SK-MEL-5 (cell line): ENCODE measurements at places on chromosomes 6 and 20.

DNA sequence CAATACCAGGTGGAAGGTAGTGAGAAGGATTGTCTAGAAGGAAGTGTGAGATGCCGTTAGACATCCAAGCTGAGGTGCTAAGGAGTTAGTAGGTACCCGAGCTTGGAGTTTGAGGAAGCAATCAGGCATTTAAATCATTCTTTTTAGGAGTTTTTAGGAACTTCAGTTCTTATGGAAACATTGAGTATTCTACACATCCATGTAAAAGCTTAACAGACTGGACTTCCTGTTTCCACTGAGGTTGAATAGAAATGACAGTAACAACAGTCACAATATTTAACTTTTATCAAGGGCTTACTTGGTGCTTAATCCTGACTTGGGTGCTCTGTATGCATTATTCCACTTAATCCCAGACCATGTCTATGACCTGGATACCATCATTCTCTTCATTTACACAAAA is 136.4 kb downstream of the UST start:
- no peak for DNase-seq

DNA sequence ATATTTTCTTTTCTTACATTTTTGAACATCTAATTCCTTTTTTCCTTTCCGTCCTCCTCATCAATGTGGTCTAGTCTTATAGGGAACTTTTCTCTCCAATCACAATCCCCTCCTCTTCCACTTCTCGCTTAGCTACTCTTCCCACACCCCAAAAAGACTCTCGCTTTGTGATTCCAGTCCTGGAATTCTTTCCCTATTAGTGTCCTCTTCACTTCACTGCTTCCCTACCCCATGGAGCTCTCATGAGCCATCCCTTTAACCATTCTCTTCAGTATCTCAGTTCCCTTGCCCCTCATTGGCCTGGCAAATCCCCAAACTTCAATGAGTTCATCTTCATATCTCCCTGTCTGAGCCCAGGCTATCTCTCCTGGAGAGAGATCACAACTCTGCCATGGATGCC is 55.3 kb upstream of the CEP85L start:
- DNase-seq = no peak

GRCh38 chr20:33811776-33812151 is 616 bp downstream of the CHMP4B start:
- DNase-seq = peak; percentile 7

- DNase-seq = no peak
Measured at GRCh38 chr20:46709055-46709458, 392 bp upstream of the SLC2A10 start.

- peak; percentile 45 for DNase-seq
Measured at GRCh38 chr6:96089173-96089572, 73.4 kb downstream of the FUT9 start.

DNA sequence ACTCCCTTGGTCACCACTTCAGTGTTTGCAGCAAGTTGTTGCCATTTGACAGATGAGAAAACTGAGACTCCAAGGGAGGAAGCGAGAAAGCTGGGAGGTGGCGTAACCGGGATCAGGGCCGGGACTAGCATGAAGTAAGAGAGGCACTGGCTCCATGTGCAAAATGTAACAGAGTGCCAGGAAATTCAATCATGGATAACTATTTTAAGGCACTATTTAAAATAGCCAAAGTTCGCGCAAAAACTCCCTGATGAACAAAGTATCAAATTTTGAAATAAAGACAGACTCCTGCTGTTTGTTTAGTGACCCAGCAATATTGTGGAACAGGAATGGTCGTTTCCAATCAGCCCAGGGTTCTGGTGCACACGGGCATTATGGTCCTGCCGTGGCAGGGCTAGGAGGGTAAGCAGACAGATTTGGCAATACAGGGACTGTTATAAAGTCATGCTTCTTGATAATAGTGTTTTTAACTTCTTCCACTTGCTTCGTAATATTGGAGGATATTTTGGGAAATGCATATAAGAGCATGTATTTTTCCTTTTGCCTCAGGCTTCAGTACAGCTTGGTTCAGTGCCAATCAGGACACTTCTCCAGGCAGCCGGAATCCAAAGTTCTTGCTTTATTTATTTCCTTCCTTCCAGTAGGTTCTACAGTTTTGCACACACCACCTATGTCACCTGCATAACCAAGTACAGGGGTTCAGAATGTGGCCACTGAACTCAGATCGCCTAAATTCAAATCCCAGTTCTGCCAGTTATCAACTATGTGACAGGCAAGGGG is 141.6 kb downstream of the EYA2 start:
- DNase-seq = no peak

- no peak for DNase-seq
Measured at GRCh38 chr6:69880601-69881000, 14.2 kb downstream of the COL19A1 start.

GRCh38 chr20:50190251-50191064 is at the start of gene CEBPB:
Gene CEBPB (plus strand): TSS chr20:50190830. CDS start chr20:50191034, 204 bp downstream.
- peak; percentile 89 for DNase-seq

- no peak for DNase-seq
Measured at GRCh38 chr6:55473722-55474121, 105.3 kb downstream of the HMGCLL1 start.

DNA sequence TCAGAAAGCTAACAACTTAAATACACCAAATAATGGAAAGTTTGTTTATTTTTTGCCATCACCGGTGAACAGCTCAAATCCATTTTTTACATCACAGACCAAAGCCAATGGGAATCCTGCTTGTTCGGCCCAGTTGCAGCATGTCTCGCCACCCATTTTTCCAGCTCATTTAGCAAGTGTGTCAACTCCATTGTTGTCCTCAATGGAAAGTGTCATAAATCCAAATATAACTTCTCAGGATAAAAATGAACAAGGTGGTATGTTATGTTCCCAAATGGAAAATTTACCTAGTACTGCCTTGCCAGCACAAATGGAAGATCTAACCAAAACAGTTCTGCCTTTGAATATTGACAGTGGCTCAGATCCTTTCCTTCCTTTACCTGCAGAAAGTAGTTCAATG is 65.3 kb upstream of the SMIM8 start:
- no peak for DNase-seq

- DNase-seq = no peak
Measured at GRCh38 chr6:90351696-90352095, 55.1 kb upstream of the BACH2 start.

GRCh38 chr6:23633996-23634395 is 492.0 kb upstream of the NRSN1 start:
- DNase-seq = no peak

DNA sequence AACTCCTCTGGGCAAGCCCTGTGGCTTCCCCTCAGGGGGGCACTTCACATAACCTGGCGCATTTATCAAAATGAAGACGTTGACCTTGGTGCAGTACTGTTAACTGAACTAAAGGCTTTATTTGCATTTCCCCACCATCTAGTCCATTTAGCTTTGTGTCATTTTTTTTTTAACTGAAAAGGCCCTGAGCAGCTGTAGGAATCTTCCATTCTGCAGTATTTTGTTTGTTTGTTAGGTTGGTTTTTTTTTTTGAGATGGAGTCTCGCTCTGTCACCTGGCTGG is 10.7 kb downstream of the TMEM181 start:
- no peak for DNase-seq

DNA sequence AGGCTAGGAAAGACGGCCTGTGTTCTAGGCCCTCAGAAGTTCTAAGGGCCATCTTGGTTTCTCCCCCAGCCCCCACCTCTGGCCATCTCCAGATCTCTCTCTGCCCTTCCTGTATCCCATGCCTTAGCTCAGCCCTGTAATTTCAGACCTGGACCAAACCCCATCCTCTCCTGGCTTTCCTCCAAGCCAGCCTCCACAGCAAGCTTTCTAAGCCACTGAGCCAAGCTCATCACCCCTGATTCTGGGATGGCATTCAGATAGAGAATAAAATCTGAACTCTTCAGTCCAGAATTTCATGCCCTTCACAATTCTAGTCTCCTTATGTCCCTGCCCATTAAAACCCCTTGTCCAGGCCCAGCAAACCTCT is 18.9 kb upstream of the CCM2L start:
- no peak for DNase-seq

DNA sequence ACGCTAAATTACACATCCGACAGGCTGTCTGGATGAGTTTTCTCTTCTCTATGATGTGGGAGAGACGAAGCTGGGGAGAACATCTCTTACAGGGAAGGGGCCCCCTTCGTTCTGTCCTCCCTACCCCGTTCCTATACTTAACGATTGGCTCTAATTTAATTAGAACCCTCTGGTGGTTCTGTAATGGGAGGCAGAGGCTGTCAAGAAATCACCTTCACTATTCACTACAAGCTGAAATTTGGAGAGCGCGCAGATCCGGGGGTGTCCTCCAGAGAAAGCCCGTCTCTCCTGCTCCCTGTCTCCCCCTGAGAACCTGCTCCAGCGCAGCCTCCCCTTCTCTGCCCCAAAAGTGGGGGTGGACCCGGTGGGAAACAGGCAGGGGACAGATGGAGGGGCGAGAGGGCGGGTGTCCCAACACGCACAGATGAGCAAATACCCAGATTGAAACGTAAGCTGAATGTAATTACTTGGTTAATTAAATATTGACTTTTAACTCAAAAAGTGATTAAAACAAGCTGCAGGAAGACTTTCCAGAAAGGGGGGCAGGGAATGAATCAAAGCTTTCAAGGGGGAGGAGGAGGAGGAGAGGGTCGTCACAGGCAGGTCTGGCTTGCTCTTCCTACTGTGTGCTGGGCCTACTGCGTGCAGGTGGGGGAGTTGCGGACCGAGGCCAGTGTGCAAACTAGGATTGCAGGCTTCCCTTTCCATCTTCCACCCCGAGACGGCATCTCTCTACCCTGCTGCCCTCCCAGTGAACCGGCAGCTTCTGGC is 1.3 kb downstream of the SULF2 start:
- DNase-seq = no peak
